ENCODE measurements at places on chromosomes 5 and 9.
A peak's percentile ranks its signal among the peaks of the same experiment; 100 is the strongest.

DNA sequence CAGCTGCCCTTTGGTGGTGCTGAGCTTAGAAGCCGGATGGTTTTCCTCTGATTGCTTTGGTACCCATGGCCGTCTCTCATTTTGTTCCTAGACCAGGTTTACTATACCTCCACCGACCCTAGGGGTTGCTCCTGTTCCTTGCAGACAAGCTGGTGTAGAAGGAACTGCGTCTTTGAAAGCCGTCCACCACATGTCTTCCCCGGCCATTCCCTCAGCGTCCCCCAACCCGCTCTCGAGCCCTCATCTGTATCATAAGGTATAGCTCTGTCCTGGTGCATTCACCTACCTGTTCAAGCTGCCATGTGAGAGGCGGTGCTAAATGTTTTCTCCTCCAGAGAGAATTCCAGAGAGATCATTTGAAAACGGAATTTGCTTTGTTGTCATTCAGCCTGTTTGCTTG, 39.5 kb downstream of the TENT4A start:
- DNase-seq: no peak

- no peak for DNase-seq
Measured at GRCh38 chr5:37391591-37391990, 12.5 kb downstream of the WDR70 start.

DNA sequence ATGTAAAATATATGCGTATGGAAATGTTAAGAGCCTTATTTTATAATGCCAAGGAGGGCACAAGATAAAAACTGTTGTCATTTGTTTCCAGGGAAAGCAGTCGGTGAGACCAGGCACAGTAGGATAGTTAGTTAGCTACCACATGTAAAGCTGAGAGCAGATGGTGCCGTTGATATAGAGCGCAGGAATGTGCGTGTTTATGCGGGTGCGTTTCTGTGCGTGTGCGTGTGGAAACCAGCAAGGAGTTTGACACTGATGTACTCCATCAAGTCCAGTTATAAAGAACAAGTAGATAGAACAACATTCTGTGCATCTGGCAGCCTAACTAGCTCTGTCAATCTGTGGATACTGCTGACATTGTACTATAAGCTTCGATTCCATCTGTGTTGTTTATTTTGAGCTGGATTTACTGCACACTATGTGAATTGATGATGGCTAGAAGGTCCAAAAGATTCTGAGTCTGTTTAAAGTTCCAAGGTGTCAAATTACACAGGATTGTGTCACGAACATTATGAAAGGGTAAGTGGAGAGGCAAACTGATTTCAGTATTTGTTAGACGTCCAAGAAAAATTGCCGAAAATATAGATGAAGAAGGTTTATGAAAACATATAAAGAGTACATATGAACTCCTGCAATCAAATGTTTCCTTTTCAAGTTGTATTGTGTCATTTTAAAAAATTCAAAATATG, 494.9 kb upstream of the MEF2C start:
- no peak for DNase-seq

DNA sequence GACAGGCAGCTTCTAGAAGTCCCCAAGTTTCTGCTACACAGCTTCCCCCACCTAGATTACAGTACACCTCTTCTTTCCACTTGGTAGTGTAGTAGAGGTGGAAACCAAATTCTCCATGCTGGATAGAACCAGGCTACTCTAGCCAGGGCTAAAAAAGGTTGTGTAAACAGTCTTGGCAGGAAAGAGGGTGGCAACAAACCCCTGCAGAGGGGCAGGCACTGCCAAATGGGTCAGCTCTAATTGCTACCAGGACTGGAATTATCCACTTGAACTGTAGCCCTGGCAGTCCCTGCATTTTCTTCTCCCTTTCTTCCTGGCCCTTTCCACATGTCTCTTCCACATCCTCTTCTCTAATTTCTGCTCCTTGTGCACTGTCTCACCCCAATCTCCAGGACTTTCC, 24.8 kb downstream of the RANBP3L start:
- DNase-seq: no peak

- no peak for DNase-seq
Measured at GRCh38 chr5:164500856-164501255, 995.4 kb downstream of the MAT2B start.

- no peak for DNase-seq
Measured at GRCh38 chr9:130189840-130190239, 17.6 kb downstream of the NCS1 start.

DNA sequence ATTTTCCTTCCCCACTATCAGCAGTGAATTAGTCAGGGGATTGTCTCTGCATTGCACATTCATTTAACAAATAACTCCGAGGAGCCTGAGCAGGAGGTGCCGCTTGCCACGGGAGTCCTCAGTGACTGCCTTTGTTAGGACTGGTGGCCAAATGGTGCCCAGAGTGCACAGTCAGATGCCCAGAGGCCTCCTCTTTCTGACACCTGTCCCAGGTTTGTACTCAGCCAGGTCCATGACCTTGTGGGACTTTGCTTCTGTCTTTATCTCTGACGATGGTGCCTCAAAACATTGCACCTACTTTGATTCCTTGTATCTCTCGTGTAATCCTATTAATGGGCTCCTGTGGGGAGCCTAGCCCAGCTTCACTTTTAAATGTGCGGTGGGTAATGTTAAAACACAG, 4.3 kb downstream of the SRD5A1 start:
- DNase-seq: no peak

GRCh38 chr9:99966716-99967115, 60.3 kb downstream of the STX17 start:
- no peak for DNase-seq

DNA sequence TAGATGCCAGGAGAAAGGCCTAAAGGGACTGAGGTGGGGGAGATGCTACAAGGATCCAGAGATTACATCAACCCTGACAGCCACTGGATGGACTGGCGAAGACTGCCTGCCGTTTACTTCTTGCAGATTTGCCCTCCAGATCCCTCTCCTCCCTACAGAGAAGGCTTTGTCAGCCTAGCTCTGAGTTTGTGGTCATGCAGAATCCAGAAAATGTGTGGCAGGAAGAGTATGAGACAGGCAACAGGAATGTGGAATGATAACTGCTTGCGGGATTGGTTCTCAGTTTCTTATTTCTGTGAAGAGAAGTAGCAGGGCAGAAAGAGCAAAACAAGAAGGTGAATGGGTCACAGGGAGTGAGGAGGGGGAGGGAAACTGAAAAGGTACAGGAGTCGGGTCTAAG, 129.6 kb downstream of the TLE1 start:
- DNase-seq: no peak

DNA sequence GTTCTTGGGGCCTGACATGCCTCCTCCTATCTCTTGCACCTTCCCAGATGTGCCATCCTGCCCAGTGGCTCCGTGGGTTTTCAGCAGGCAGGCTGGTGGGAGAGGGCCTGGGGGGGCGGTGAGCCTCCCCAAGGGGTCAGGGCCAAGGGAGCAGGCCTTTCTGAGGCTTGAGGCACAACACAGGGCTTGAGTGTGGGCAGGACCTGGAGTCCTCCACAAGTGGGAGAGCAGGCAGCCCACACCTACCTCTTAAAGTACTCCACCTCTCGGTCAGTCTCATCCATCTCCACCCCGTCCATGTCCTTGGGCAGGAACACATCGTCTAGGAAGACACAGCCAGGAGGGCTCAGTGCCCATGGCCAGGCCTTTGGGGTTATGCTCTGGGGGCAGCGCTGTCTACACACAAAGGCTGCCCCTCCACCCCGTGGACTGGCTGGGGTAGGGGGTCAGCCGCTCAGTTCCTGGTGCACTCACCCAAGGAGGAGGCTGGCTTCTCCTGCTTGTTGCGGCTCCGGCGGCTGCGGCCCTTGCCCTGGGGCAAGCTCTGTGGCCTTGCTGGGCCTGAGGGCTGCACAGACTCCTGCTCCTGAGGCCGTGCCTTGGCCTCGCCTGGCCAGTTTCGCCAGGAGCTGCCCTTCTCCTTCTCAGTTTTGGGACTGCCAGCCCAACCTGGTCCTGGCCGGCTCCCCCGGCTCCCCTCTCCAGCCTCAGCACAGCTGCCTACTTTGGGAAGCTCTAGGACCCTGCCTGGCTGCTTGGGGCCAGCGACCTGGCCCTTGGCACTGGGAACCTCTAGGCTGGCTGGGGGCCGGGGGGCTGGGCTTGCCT, 7.2 kb upstream of the DDX41 start:
- no peak for DNase-seq

DNA sequence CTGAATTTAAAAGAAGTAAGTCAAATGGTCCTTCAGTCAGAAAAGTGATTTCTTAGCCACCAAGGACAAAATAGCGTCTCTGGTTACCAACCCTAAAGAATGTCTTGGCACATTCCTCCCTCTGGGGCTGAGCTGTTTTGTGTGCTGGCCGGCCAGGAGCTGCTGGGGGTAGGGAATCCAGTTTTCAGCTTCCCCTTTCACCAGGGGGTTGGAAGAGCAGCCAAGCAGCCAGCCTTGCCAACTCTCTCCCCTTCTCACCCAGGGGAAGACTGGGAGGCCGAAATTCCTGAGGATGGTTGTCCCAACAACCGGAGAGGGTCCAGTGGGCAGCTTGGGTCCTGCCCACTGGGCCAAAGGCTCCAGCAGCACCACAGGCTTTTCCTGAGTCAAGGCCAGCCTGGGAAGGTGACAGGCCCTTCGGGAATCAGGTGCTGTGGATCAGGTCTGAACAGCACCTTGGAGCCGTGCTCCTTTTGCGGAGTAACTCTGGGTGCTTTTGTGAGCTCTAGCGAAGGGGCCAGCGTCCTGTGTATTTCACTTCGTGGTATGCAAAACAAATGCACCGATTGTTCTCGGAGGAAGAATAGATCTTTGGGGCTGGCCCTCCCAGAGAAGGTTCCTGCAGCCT, 4.2 kb downstream of the WWC1 start:
- no peak for DNase-seq

DNA sequence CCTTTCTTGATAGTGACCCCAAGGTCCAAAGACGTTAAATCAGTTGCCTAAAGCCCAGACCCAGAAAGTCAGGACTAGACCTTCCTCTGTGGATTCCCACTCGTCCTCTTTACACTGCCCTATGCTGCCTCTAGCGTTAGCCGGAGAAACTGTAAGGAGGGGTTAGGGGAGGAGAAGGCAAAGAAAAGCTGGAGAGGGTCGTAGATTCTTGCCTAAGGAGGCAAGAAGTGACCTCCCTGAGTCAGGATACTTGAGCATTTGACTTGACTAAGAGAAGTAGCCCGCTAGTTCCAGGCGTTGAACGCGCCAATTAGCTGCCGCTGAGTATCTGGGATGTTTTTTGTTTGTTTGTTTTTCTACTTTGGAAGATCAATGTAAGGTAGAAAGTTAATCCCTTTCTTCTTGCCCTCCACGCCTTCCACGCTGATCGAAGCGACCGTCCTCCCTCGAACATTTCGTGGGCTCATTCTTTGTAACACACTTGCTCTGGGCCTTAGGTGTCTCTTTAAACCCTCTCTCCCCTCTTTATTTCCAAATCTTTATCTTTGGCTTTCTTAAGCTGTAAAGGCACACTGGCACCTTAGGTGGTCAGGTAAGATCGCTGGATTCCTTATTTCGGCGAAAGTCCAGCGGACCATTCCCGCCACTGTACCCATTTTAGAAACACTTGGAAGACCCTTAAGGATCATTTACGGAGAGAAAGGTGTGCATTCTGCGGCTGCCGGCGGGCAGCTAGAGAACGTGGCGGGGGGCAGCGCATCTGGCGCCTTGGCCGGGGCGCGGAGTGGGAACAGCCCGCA, 5.1 kb upstream of the RGMB start:
- DNase-seq: peak; percentile 45

DNA sequence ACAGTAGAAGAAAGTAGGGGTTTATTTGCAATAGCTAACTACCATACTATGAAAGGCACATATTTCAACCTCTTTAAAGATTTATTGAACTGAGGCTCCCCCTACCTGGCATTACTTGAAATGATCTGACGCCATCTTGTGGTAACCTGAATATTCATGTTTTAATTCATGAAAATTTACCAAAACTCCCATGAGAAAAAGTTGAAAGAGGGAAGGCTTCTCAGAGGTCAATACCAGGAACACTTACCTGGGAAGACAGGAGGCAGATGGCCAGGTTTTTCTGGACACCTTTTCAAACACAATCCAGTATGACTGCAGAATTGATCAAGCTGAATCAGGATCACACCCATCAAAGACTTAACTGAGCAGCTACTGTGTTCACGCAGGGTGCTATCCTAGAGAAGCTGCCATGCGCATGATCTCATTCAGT, 9.4 kb downstream of the PRELID2 start:
- DNase-seq: peak; percentile 51

GRCh38 chr9:18333157-18333556, 140.8 kb upstream of the ADAMTSL1 start:
- DNase-seq: no peak

DNA sequence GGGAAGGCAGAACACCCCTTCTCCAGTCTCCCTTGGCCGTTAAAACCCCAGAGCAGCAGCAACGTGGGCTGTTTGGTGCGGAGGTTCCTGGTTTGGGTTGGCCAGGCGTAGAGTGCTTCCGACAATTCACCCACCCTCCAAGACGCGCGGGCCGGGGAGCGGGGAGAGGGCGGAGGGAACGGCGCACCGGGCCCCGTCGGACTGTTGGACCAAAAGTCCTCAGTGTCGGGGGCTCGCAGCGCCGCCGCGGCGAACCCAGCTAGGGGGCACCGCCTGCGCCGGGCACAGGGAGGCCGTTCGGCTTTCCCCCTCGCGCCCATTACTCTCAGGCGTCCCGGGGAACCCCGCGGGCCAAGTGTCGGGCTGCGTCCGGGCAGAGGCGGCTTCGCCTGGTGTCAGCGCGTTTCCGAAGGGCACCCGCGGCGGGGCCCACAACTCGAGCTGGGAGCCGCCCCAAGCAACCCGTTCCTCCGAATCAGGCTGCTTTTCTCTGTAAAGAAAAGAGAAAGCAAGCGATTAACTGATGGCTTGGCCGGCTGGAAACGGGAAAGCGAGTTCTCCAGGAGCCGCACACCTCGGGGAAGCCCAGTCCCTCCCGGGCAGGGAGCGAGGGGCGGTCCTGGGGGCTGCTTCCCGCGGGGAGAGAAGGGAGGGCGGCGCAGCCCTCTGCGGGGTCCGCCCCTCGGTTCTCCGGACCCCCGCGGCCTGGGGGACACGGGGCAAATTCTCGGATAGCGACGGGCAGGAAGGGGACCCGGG, 145.5 kb downstream of the ERCC6L2 start:
- DNase-seq: peak; percentile 23

All from GM12865 (cell line).